Esophagus squamous epithelium (tissue), 5 donors: ENCODE measurements at places on chromosomes 13 and 19.

- DNase-seq, result no peak
Observed at GRCh38 chr19:39237200-39238184, 7.3 kb downstream of the IFNL3 start.

DNA sequence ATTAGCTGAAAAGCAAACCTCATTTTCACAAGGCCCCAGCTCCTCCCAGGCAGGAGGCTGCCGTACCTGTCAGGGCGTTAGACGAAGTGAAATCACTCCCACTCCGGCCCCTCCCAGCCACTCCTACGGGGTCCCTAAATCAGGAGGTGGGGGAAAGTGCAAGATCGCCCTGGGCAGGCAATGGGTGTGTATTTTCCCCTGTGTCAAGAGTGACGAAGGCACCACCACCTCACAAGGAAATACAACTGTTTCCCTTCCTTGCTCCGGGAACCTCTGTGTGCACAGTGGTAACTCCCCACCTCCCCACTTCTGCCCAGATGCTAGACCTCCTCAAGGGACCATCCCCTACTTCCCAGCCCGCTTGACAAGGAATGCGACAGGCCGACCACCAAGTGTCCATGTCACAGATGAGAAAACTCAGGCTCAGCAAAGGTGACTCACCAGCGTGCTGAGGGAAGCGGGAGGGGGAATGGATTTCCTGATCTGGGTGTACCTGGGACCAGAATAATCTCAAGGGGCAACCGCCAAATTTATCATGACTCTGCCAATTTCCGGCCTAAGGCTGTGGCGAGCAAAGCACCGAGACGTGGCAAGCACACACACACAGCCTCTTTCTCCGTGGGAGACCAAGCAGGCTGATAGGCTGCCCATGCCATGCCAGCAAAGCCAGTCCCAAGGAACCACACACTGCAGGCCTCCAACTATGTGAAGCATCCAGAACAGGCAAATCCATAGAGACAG, 7.3 kb downstream of the PPP6R1 start:
- no peak for DNase-seq

GRCh38 chr13:73665261-73665660, 468.9 kb downstream of the KLF12 start:
- DNase-seq, result no peak

DNA sequence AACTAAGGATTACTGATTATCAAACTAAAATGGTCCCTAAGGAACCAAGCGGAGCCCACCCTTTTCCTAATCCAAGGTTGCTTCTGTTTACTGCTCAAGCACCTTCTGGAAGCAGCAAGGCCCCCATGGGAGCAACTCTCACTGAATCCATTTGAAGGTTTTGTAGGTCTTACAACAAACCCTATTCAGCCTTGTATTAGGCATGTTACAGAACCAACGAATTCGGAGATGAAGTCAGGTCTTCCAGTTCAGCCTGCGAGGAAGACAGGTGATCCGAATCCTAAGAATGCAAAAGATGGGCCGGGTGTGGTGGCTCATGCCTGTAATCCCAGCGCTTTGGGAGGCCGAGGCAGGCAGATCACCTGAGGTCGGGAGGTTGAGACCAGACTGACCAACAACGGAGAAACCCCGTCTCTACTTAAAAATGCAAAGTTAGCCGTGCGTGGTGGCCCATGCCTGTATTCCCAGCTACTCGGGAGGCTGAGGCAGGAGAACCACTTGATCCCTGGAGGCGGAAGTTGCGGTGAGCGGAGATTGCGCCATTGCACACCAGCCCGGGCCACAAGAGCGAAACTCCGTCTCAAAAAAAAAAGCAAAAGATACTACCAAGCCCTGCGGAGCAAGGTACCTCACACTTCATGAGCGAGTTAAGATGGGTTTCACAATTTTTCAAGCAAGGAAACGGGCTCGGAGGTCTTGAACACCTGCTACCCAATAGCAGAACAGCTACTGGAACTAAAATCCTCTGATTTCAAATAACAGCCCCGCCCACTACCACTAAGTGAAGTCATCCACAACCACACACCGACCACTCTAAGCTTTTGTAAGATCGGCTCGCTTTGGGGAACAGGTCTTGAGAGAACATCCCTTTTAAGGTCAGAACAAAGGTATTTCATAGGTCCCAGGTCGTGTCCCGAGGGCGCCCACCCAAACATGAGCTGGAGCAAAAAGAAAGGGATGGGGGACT, 609 bp downstream of the ZAR1L start:
- DNase-seq, result no peak

- no peak for DNase-seq
Observed at GRCh38 chr13:98333486-98333885, 156.4 kb upstream of the RNF113B start.

DNA sequence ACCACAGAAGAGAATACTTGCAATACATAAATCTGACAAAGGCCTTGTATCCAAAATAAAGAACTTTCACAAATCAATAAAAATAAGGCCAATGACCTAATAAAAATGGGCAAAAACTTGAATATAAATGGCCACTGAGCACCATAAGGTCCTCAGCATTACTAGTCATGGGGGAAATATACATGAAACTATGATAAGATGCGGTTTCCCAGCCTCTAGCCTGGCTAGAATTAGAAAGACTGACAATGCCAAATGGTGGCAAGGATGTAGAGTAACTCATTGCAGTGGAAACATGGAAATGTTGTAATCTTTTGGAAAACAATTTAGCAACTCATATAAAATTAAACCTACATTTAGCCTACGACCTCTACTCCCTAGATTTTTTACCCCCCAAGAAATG, 227.1 kb downstream of the GGACT start:
- DNase-seq, result no peak

DNA sequence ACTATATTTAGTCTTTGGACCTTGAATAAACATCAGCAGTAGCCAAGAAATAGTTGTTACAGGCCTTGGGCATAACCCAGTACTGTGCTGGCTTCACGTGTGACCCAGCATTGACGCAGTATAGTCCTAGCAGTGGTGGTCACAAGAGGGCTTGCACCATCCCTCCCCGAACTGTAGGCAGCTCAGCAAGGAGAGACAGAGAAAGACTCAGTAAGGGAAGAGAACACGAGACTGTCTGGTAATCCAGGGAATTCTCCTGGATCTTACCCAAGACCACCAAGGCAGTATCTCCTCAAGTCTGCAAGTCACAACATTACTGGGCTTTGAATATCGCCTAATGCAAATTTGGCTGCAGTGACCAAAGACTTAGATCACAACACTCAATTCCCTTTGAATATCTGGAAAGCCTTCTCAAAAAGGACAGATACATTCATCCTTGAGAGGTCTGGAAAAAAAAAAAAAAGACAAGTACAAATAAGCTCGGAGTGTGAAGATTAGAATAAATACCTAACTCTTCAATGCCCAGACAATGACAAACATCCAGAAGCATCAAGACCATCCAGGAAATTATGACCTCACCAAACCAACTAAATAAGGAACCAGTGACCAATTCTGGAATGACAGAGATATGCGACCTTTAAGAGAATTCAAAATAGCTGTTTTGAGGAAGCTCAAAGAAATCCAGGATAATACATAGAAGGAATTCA, 39.7 kb downstream of the CAB39L start:
- no peak for DNase-seq

GRCh38 chr13:37456506-37456905, 142.1 kb downstream of the POSTN start:
- no peak for DNase-seq

DNA sequence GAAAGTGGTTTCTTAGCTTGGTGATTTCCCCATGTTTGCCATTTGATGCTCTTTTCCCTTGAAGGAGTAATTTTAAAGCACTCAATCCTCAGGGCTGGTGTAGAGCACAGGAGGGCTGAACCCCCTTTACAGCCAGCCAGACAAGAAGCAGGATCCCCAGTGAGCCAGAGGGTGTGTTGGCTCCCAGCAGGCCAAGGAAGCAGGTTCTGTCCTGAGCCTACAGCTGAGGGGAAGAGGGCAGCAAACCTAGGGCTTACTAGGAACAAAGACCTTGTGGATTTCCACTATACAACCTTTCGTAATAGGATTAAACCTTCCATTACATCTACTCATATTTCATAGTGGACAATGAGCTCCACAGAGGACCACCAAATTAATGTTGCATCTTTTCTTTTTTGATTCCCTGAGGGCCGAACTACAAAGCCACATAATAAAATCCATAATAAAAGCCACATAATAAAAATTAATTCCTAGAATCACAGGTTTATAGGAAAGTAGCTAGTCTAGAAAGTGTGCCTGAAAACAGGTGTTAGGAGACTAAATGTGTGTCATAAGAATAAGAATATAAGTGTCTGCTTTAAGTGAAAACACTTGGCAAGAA, 300.2 kb downstream of the DCLK1 start:
- no peak for DNase-seq

DNA sequence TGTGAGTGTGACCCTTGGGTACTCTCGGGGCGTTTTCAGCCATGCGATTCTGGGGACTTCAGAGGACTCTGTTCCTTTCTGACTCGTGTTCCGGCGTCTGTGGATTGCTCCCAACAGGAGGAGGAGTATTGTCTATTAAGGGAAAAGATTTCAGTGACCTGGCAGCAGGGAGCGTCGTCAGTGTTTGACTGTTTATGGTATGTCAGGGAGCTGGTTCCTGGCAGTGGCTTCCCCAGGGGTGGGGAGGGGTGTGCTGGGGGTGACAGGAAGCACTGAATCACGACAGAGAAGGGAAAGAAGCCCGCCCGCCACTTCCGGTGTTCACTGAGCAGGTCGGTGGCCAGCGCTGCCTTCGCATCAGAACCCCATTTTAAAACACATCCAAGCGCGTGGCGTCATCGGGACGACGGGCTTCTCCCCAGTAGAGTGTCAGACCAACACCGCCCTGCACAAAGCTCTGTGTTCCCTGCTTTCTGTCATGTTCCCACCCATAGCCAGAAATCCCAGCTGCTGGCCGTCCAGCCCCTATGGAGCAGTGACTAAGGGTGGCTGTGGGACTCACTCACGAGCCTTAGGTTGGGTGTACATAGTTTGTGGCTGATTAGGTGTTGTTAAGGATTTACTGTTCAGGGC, 33.8 kb downstream of the COL4A2 start:
- DNase-seq, result no peak

DNA sequence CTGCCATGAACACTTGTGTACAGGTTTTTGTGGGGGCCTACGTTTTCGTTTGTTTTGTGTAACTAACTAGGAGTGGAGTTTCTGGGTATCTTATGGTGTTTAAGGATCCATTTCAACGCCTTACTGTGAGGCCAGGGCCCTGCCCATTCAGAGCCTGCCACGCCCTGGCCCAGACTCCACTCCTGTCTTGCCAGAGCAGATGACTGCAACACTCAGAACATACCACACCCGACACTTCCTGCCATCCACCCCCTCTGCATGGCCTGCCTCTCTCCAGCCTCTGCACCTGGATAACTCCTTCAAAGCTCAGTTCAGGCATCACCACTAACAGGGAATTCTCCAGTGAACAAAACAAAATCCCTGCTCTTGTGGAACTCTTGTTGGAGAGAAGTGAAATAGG, 43.2 kb downstream of the RGCC start:
- no peak for DNase-seq

DNA sequence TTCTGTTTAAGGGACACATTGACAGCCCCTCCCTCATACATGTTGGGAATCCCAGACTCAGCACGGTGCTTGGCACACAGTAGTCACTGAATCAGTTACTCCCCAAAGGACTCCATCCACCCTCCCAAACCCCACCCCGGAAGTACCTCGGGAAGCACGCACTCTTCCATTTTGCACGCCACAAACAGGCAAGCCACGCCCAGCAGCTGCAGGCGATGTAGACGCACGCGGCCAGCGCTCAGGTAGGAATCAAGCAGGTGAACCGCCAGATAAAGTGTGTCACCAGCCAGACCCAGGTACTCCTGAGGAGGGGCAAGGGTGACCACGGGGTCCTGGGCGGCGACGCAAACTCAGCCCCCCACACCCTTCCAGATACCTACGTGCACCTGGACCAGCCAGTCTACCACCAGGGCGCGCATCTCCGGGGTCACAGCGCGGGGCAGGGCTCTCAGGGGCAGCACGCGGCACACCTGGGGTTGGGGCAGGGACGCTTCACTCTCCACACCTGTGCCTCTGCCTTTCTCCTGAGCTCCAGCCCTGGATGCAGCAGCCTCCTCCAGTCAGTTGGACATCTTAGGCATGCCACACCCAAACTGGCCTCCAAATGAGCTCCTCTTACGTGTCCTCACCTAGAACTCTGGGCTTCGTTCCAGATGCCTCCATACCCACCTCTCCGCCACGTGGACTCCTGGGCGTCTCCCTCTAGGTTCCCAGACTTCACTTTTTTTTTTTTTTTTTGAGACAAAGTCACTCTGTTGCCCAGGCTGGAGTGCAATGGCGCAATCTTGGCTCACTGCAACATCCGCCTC, 1.9 kb downstream of the CCNP start:
- no peak for DNase-seq

- no peak for DNase-seq
Observed at GRCh38 chr19:41546386-41546789, 29.6 kb upstream of the CEACAM21 start.

GRCh38 chr19:10430505-10431253, 10.3 kb downstream of the PDE4A start:
- no peak for DNase-seq

- DNase-seq, result no peak
Observed at GRCh38 chr19:38900743-38901190, 998 bp downstream of the NFKBIB start.

GRCh38 chr19:45087531-45087930, 5.4 kb upstream of the PPP1R37 start:
- DNase-seq, result no peak

DNA sequence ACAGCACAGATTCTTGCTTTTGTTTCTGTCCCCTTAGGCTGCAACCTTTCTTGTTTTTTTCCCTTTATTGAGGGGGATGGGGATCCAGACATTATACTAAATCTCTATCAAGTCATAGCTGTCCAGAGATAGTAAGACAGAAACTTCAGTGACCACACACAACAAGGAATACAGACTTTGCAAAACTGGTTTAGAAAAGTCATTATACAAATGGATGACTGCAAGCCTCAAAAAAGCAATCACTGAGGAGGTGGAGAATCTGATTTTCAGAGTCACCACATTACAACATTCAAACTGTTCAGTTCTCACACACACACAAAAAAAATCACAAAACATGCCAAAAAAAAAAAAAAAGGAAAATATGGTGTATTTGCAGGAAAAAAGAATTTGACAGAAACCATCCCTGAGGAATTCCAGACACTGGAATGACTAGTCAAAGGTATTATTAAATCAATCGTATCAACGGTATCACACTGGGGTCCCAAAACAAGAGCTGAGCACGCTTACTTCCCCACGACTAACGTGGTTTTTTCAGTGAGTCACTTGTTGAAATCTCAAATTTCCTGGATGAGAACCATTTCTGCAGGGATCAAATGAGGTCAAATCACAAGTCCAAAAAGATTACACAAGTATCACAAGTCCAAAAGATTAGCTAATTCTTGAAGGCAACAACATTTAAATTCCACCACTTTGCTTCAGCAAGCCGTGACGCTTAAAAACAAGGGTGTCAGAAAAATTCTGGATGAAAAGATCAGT, 41.2 kb downstream of the USP12 start:
- no peak for DNase-seq

- no peak for DNase-seq
Observed at GRCh38 chr13:106302011-106302410, 233.5 kb downstream of the EFNB2 start.

DNA sequence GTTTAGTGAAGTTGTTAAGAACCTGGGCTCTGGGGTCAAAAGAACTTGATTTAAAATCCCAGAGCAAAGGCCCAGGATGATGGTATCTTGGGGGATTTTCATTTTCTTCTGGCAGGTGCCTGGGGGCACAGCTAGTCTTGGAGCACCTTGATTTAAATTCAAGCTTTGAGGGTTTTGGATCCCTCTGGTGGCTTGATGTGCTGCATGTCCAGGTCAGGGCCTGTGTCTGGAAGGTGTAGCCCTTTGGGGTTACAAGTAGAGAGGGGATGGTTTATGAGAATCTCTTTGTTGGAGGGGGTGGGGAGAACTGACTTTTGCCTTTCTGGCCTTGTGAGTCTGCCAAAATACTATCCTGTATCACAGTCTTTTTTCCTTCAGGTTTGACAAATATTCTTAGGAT, 55.8 kb downstream of the AKAP11 start:
- DNase-seq, result no peak
